ENCODE measurements at places on chromosomes 2 and 18.

- peak; percentile 52 for DNase-seq
Measured at GRCh38 chr18:136433-136832, 21.9 kb upstream of the USP14 start.

DNA sequence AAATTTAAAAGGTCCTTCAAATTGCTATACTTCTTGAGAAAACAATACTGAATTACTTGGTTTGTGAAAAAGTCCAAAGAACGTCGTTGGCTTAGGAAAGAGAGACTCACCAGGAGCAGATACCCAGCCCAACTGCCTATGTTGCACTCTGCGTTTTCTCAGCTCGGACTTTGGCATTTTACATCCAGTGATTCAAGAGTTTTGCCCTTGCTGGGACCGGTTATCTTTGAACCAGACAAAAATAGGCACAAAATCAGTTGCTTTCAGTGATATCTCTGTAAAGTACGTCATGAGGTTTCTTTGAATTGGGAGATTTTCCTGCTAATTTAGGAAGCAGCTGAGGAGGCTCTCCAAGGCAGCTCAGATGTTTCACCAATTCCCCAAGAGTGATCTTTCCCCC, 29.3 kb downstream of the FHOD3 start:
- no peak for DNase-seq

DNA sequence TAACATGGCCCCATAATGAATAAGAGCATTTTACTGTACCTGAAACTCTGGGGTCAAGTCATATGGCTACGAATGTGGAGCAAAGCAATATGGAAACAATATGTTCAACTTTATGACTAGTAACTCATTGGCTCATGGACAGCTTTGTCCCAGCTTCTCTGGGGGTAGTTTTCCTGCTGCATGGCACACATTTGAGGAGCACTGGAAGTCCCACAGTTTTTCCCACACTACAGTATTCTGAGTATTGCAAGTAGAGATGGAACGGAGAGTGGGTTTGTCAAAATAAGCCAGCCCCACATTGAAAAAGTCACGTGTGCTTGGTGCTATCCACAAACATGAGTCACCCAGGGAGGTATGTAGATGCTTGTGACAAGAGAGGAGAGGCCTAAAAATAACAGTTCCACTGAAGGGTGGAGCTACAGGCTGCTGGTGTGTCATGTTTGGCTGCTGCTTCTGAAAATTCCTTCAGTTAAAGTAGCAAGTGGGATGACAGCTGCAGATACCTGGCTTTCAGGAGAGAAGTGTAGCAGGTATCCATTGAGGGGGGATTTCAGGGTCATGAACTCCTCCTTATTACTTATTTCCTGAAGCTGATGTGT, 48.2 kb upstream of the CTAGE1 start:
- no peak for DNase-seq

DNA sequence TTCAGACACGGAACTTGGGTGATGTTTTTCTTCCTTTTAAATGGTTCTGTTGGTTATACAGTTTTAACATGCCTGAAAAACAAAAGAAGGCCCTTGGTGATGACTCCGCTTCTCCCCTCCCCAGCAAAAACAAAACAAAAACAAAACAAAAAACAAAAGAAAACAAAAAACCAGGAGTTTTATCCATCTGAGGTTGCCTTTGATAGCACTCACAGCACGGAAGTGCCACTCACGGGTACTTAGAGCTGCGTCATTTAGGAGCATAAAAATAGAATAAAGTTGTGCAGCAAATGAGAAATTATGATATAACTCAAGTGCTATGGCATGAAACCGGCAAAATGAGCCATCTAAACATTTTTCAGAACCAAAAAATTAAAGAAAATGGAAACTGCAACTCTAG, 57.7 kb downstream of the ZEB2 start:
- DNase-seq, result no peak

DNA sequence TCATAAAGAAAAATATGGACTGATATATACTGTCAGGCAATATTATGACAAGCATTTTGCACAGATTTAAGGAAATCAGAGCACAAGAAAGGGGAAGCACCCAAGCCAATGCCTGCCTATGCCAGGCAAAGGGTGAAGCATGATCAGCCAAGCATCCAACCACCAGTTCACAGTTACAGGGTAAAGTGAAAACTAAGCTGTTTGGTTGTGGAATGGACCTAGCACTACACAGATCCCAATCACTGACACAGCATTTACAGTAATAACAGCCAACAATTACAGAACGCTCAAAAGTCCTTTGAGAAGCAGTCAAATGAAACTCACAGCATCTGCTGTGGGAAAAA, 90.3 kb downstream of the SP3 start:
- no peak for DNase-seq

DNA sequence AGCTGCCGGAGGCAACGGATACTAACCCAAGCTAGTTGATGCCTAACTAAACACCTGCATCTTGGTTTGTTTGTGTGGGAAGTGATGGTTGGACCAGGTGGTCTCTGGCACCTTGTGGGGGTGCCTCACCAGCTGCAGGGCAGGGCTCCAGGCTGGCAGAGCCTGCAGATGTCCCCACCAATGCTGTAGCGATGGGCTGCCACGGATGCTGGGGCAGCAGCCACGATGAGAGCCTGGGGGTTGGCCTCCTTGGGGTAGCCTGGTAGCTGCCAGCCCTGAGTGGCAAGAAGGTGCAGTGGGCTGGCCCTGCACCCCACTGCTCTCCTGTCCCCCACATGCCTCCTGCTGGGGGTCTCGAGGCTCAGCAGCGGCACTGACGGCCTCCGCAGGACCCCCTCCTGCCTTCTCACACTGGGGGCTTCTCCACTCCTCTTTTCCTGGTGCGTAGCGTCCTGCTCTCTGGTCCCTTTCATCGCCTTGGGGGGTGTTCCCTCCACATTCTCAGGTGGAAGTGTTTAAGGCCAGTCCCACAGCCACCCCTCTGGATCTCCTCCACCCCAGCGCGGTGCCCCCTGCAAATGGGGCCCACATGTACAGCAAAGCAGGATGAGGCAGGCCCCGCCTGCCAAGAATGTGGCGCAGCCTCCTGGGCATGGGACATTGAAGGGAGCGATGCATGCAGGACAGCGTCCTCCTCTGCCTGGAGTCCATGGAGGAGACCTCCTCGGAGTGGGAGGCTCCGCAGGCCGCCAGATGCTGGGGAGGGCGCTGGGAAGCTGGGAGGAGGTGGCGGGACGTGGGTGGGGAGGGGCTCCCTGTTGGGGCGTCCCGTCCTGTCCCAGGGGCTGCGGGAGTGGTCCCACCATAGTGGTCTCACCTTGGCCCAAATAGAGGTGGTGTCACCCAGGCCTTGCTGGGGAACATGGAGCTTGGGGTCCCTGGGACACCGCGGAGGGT, 173.1 kb downstream of the ASB1 start:
- no peak for DNase-seq

DNA sequence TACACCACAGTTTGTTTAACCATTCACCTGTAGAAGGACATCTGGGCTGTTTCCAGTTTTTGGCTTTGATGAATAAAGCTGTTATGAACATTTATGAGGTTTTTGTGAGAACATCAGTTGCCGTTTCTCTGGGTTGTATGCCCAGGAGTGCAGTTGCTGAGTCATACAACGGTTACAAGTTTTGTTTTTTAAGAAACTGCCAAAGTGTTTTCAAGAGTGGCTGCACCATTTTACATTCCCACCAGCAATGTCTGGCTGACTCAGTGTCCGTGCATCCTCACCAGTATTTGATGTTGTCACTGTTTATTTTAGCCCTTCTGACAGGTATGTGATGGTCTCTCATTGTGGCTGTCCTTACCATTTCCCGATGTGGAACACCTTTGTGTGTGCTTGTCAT, 48.0 kb upstream of the GPR17 start:
- no peak for DNase-seq

GRCh38 chr18:11520536-11520935, 88.9 kb upstream of the SLC35G4 start:
- no peak for DNase-seq

DNA sequence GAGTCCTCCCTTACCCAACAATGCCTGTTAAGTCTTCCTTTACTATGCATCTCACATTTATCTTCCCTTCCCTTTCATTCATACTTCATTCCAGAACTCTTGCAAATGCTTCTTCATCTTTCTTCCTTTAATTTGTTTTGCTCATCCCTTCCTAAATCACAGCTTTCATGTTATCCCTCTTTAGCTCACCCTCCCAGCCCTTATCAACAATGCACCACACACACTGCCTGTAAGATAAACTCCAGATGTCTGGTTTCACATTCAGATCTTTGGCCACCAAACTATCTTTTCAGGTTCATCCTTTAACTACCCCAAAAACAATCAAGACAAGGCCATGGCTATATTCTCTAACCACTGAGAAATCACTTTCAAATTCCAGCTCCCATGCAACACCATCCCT, 3.4 kb downstream of the CCDC93 start:
- DNase-seq, result no peak

- no peak for DNase-seq
Measured at GRCh38 chr18:35000457-35000856, 40.8 kb upstream of the MAPRE2 start.

DNA sequence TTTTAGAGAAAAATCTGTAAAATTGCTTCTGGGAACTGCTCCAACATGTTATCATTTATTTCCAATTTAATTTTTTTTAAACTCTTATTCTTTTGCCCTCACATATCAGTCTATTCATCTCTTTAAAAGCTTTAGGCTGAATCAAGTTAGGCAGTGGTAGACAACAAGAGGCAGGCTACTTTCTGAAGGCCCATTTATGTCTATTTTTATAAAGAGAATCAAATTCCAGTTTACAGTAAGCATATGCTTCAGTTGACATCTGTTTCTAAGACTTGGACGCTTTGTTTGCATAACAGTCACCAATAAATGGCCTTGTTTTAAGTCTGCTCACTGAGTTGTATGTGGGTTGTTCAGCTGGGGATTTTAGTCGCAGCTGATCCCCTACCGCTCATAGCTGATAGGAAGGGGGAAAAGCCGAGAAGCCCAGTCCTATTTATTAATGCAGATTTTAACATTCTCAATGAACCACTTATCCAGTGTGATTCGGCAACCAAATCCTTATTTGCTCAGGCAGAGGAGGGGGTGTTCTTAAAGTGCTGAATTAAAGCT, 260.4 kb upstream of the SIX3 start:
- DNase-seq, result no peak

- no peak for DNase-seq
Measured at GRCh38 chr18:56157541-56157940, 480.9 kb downstream of the TXNL1 start.

GRCh38 chr2:7672027-7672684, 754.9 kb downstream of the RNF144A start:
- DNase-seq, result peak; percentile 93

Measured in GM23338 (cell line).